Vagina (tissue), 2 donors: ENCODE measurements at places on chromosomes 16 and 17. TPM values are rescaled to one million over a fixed set of nuclear protein-coding genes. Genes with fewer than 3 reads are reported as not detected.

GRCh38 chr16:83404261-83404660 is 403.5 kb upstream of the HSBP1 start:
- no peaks in the 10 kb centered on the region for H3K4me1 ChIP-seq
- no peaks in the 10 kb centered on the region for H3K27me3 ChIP-seq
- DNase-seq = no peak

- H3K27ac ChIP-seq = no peak overlapping the region
- no peaks in the 10 kb centered on the region for H3K4me1 ChIP-seq
- DNase-seq = no peak
- H3K4me3 ChIP-seq = no peak overlapping the region
- H3K36me3 ChIP-seq = peaks cover 57% of the 10 kb centered on the region
- H3K27me3 ChIP-seq = no peaks in the 10 kb centered on the region
These were observed 9.6 kb downstream of the AP2B1 start for GRCh38 chr17:35596530-35597233.

GRCh38 chr17:51767287-51767686 is 391.2 kb downstream of the CA10 start:
- H3K27ac ChIP-seq = no peak overlapping the region
- DNase-seq = no peak
- no peaks in the 10 kb centered on the region for H3K4me1 ChIP-seq
- no peak overlapping the region for H3K4me3 ChIP-seq
- H3K27me3 ChIP-seq = no peaks in the 10 kb centered on the region

GRCh38 chr16:50121721-50122445 is 31.2 kb upstream of the TENT4B start:
- no peak for DNase-seq
- no peaks in the 10 kb centered on the region for H3K36me3 ChIP-seq
- no peak overlapping the region for H3K4me3 ChIP-seq
- no peaks in the 10 kb centered on the region for H3K4me1 ChIP-seq

TEX14 gene
- total RNA-seq = not detected
